LoVo (cell line): ENCODE measurements at places on chromosomes 2 and 18.

DNA sequence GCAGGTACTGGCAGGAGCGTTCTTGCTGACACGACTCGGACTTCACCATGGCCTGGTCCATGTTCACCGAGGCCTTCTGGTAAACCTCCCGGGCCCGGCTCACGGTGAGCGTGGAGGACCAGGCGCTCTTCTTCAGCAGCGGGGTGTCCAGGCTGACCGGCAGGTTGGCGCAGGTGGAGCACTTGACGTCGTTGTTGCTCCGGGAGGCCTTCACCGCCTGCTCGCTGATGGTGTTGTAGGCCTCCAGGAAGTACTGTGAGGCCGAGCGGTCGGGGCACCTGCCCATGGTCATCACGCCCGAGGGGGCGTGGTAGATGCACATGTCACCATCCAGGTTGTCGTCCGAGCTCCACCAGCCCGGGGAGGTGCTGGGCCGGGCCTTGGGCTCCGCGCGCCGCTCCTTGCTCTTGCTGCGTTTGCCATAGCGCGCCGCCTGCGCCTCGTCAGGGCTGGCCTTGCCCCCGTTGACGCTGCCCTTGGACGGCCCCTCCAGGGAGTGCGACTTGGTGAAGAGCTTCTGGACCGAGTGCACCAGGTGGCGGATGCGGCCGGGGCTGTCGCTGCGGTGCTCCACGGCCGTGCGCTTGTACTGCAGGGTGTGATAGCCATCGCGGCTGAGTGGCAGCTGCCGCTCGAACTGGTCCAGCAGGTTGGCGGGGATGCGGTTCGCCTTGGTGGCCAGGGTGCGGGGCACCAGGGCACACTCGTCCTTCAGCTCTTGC, 429.3 kb downstream of the TGIF1 start:
- no peak for DNase-seq

DNA sequence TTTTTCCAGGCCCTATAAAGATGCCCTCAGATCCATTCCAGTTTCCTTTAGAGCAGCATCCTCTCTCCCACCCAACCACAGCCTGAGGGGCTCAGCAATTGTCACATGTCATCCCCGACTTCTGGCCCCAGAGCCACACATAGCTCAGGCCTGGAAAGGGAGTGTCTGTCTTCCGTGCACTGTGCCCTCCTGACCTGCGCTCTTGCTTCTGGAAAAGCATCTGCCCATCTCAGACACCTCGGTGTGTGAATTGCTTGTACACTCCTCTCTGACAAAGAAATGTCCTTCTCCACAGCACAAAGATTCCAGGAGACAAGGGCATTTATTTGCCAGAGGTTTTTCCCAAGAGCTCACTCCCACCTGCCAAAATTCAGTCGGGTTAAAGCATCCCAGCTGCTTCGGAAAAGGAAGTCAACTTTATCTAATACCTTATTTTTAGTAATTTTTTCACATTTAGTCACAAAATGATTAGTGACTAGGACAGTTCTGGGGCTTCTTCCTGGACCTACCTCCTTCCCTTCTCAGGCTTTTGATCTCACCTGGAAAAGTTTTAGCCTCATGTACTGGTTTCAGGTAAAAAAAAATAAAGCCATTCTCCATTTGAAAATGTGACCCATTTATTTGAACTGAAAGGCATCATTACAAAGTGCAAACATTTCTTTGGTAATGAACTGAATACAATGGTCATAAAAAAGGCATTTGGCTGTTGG, 112.9 kb downstream of the PXDN start:
- no peak for DNase-seq

DNA sequence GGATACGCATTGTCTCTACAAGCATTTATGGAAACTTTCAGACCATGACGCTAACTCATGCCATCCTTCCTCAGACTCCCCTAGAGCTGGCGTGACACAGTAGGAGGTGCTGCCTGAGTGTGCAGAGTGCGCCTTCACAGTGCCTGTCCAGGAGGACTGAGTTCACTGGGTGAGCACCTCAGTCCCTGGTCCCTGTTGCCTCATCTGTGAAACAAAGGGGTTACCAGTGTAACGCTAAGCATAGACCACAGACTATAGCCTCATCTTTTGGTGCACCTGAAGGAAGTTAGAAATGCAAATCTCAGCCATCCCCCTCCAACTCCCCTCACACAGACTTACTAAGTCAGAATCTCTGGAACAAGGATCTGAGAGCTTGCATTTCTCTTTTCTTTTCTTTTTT, 142.8 kb downstream of the TMEM17 start:
- no peak for DNase-seq

DNA sequence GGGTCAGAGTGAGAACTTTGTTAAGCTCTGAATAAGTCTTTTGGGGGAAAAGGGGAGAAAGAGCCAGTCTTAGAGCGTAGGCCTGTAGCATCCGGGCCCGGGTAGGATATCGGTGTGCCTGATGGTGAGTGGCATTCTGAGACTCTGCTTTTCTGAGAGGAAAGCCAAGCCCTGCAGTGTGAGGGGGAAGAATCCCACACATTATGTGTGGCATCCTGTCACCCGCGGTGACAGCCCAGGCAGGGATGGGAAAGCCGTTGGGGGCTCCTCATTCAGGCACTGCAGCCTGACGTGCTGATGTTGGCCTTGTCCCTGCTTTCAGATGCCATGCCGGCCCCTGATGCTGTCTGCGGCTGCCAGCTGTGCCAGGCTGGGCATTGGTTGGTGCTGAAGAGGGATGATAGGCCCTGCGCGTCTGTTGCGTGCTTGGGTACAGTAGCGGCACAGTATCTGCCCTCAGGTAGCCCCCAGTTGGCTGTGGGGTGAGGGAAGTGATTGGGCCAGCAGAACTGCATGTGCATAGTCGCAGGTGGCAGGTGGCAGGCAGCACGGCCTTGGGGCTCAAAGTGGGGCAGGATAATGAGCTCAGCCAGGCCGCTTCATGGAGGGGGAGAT, 37.6 kb downstream of the GLI2 start:
- no peak for DNase-seq

DNA sequence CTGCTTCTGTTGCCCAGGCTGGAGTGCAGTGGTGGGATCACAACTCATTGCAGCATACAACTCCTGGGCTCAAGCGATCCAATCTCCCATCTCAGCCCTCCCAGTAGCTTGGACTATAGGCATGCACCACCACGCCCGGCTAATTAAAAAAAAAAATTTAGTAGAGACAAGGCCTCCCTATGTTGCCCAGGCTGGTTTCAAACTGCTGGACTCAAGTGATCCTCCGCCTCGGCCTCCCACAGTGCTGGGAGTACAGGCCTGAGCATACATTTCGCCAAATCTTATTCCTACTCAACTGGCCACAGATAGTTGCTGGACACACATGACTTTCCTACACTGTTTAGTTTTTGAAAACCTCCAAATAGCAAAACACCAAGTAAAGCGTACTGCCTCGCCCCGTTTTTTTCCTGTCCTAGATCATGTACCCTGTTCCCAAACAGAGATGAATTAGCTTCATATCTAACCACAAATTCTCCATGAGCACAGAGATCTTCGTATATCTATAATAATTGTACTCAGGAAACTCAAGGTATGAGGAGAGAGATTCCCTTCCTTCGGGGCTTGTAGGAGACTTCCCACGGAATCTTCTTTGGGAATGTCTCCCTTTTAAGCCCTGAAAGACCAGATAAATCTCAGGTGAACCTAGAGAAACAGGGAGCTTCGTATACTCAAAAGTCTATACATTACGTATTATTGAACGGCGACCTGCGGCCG, 598 bp upstream of the C2orf69 start:
- DNase-seq: no peak

- DNase-seq: no peak
Measured at GRCh38 chr18:46322941-46323340, 218.8 kb downstream of the HAUS1 start.
